ENCODE measurements at places on chromosomes 12 and 14. TPM values are rescaled to one million over a fixed set of nuclear protein-coding genes. Genes with fewer than 3 reads are reported as not detected.

ARHGAP9 gene
- 3.2 TPM for polyA plus RNA-seq

GRCh38 chr14:65789363-65789762, 376.8 kb downstream of the FUT8 start:
- no peak for DNase-seq

DNA sequence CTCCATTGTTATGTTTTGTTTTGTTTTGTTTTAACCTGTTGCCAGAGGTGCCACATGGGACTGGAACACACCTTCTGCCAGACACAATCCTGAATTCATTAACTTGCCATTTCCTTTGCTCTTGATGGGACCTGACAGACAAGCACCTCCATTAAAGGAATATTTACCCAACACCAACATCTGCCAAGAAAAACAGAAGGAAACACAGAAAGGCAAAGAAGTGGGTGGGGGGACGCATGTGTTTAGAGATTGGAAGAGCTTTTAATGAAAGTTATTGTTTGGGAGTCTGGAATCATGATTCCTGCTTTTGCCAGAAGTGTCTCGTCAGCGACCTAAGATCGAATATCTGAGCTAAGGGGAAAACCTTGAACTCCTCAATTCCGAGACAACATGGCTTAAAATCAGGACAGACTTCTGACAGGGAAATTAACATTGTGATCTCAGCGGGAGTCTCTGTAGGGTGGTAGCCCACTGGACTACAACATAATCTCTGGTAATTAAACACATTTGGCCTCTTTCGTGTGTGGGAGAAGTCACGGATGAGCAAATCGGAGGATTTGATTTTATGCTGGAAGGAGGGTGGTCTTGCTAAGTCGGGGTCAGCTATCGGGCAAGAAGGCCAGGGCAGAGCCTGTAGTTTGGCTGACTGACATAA, 210.4 kb upstream of the FAR2 start:
- DNase-seq: no peak

- DNase-seq: no peak
Observed at GRCh38 chr14:70391493-70392391, 25.1 kb downstream of the SYNJ2BP start.

CABP1 gene
- 5.2 TPM for polyA plus RNA-seq

DNA sequence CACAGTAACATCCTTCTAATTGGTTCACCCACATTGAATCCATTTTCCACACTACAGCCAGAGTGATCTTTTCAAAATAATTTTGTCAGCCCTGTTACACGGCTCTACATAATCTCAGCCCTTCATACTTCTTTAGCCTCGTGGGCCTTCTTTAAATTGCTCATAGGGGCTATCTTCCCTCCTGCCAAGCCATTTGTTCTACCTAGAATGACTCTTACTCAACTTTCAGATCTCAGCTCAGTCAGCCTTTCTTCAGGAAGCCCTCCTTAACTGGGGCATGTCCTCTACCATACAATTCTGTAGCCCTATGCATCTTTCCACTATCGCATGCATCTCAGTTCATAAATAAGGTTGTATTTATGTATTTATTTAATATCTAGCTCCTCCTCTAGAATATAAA, 39.7 kb downstream of the CEP128 start:
- no peak for DNase-seq

P2RX7 gene
- 0.73 TPM for polyA plus RNA-seq

GYS2 gene
- polyA plus RNA-seq: 0.16 TPM

DNA sequence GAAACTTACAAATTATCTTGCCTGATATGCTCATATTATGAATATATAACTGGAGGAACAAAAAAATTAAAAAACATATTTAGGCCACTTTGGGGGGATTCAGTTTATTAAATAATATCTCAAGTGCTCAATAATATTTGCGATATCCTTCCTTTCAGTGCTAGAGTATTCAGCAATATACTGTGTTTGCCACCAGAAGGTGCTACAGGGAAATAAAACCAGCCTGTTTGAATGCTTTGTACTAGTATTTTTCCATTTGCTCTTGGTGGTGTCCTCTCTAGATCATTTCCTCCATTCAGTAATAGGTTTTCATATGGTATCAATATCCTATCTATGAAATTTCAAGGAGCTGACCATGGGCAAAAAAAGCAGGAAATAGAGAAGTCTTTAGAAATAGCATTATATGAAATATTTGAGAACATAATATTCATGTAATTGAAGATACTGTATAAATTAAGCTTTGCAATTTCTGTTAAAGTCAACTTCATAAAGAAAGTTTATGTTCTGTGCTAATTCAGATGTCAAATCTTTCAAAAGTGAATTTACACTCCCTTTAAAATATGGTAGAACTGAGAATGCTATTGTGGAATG, 106.2 kb upstream of the NAV3 start:
- DNase-seq: no peak

GRCh38 chr14:39593377-39593776, 161.1 kb upstream of the FBXO33 start:
- DNase-seq: no peak

HSP90B1 gene
- 1,001 TPM for polyA plus RNA-seq

DNA sequence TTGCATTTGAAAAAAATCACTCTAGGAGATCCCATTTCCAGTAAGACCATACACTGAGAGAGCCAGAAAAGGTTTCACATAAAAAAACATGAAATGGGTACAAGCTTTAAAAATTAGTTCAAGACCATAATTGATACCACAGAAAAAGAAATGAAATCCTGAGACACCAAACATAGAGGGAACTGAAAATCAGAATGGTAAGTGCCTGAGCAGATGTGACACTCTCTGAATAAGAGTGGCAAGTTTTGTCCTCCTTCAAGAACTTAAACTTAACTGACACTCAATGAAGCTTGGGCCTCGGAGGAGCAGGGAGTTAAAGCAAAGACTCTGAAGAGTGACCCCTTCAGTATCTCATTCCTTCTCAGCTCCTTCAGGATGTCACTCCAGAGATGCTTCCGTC, 23.2 kb upstream of the PTGDR start:
- DNase-seq: no peak

DNA sequence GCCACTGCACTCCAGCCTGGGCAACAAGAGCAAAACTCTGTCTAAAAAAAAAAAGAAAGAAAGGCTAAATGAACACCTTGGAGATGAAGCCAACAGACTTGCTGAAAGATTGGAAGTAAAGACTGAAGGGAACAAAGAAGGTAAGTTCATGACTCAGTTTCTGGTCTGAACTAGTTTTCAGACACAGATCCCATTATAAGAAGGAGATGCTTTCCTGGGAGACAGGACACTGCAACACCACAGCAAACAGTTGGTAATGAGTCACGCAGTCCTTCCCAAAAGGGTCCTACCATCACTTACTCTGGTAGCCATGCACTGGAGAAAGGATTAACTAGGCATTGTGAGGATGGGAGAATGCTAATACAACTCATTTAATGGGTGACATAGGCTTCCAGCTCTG, 97.2 kb downstream of the SSPN start:
- no peak for DNase-seq

SYNDIG1L gene
- polyA plus RNA-seq: 0.21 TPM
